Stimulated activated CD4-positive, alpha-beta T cell treated with anti-CD3 and anti-CD28 coated beads, Interleukin-2, amount 100 ng/mL, for 24 hours (primary cell): ENCODE measurements at places on chromosomes 5 and 9.

- peak; percentile 35 for DNase-seq
Observed at GRCh38 chr9:137387114-137387890, 35.7 kb downstream of the EXD3 start.

GRCh38 chr5:149474198-149474597, 77.0 kb downstream of the CSNK1A1 start:
- DNase-seq: no peak

DNA sequence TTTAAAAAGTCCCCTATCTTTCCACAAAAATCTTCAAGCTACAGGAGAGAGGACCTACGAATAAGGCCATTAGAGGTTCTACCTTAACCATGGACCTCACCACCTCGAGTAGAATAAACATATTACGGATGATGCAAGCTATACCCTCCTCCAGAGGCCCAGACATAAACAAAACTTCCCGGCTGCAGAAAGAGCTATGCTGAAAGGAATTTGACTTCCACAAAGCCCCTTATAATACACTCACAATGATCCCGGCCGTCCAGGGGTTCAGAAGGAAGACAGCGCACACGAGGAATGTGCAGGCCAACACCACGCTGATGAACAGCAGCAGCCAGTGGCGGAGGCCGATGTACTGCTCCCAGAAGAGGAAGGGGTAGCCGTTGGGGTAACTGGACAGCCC, 59.0 kb downstream of the PTCH1 start:
- DNase-seq: no peak

DNA sequence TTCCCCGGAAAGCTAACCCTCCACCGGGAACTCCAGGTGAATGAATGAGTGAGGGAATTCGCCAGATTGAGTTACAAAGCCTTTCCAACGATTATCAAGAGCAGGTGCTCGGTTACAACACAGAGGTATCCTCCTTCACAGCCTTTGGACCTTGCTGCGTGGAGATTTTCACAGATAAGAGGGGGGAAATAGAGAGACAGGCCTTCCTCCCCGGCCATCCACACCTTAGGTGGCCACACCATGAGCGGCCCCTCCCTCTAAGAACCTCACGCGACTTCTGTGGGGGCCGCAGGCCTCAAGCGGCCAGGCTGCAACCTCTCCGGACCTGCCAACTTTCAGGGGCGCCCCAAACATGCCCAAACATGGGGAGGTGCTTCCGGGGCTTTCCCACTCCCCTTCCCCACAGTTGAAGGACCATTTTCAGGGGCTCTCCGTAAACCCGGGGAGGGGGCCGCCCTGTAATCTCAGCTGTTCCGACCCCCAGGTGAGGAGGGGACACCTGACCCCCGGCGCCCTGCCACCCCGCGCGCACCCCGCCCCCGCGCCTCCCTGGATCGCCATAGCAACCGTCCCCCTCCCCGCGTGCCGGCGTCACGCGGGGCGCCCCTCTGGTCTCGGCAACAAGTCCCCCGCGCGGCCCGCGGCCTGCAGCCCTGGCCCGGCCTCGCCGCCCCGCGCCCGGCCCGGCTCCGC, 603 bp downstream of the DENND1A start:
- DNase-seq: peak; percentile 42

DNA sequence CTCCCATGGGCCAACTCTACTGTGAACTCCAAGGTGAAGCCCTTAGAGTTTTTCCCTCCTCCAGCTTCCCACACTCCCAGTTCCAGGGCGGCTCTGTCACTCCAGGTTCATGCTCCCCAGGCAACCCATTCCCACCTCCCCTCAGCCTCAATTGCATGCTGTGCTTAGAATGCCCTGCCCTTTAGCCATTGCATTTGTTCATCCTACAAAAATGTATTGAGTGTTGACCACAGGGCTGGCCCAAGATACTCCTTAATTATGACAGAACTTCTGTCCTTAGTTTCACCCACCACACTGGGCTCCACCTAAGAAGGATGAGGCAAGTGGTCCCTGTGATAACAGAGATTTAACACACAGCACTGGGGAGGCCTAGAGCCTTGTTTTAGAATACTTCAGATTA, 236.1 kb downstream of the ADAMTSL1 start:
- no peak for DNase-seq

GRCh38 chr9:131649646-131650045, 90.2 kb downstream of the RAPGEF1 start:
- DNase-seq: no peak

GRCh38 chr9:36802201-36802920, 229.7 kb downstream of the MELK start:
- no peak for DNase-seq

- no peak for DNase-seq
Observed at GRCh38 chr5:100775533-100775855, 127.6 kb downstream of the ST8SIA4 start.

DNA sequence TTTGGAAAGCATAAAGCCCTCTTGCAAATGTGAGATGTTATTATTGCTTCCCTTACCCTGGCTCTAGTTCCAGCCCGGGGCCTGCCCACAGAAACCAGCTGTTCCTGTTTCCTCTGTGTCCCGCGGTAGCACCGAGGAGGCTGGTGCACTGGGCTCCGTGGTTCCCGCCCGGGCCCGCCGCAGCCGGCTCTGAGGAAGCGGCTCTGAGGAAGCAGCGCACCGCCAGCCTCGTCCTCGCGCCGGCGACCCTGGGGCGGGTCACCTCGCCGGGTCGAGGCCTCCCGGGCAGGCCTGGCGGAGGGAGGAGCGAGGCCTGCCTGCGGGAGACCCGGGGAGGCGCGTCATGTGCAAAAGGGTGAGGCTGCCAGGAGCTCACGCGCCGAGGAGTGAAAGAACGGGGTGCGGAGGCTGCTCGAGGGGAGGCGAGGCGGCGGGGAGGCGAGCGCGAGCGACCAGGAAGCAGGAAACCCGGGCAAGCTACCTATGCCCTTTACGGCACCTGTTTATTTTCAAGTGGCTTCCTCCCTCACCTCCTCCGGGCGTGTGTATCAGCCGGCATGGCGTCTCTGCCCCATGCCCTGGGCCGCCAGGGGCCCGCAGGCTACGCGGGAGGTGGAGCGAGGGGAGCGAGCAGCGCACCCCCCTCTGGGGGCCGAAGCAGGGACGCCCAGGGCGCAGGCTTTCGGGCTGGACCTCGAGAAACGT, 61.3 kb upstream of the MEGF10 start:
- peak; percentile 56 for DNase-seq

GRCh38 chr5:164934039-164934438, 1428.6 kb downstream of the MAT2B start:
- no peak for DNase-seq

DNA sequence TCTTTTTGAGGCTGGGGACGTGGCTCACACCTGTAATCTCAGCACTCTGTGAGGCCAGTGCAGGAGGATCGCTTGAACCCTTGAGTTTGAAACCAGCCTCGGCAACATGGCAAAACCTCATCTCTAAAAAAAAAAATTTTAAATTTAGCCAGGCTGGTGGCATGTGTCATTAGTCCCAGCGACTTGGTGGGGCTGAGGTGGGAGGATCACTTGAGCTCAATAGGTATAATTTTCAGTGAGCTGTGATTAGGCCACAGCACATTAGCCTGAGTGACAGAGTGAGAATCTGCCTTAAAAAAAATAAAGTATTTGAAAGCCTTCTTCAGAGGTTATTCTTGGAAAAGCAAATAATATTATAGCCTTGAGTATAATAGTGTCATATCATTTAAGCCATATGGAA, 41.8 kb downstream of the NSD1 start:
- DNase-seq: no peak

- no peak for DNase-seq
Observed at GRCh38 chr5:171713152-171713551, 72.5 kb upstream of the SMIM23 start.

GRCh38 chr5:53246042-53246836, 136.7 kb upstream of the MOCS2 start:
- no peak for DNase-seq

- no peak for DNase-seq
Observed at GRCh38 chr5:93403141-93403928, 177.7 kb downstream of the NR2F1-AS1 start.

DNA sequence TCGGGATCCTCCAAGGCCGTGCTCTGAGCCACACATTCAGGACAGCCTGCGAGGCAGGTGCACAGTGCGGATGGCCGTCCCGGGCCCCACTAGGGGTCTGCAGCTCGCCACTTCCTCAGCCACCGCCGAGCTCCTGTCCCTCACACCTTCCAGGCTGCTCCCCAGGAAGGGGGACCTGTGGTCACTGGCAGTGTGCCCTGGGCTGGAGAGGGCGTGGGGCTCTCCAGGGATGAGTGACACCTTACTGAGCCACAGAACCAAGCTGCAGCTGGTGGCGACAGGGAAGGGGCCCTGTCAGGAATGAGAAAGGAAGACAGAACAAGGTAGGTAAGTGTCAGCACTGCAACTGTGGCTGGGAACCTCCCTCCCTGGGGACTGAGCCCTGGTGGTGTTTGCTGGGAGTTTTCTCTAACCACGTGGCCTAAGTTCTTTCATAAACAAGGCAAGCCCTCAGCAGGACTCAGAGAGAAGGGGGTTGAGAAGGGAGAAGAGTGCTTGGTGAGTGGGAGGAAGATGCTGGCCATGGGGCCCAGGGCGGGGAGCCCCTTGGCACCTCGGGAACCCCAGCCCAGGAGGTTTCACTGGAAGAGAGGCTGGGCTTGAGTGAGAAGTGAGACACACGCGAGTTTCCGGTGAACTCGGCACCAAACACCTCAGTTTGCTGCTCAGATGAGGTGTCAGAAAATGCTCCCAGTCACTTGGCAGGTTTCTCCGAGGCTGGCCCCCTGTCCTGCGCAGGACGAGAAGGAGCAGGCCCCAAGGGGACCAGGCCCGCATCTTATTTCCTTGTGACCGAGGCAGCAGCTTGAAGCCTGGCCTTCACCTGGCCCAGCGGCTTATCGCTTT, 5.2 kb downstream of the IL13 start:
- peak; percentile 55 for DNase-seq

GRCh38 chr5:99037668-99038067, 108.9 kb upstream of the CHD1 start:
- no peak for DNase-seq

GRCh38 chr5:35647128-35647527, 29.5 kb downstream of the SPEF2 start:
- DNase-seq: no peak

GRCh38 chr5:156019571-156020180, 307.3 kb upstream of the SGCD start:
- DNase-seq: no peak

- DNase-seq: no peak
Observed at GRCh38 chr9:125663127-125663526, 43.9 kb downstream of the MAPKAP1 start.

DNA sequence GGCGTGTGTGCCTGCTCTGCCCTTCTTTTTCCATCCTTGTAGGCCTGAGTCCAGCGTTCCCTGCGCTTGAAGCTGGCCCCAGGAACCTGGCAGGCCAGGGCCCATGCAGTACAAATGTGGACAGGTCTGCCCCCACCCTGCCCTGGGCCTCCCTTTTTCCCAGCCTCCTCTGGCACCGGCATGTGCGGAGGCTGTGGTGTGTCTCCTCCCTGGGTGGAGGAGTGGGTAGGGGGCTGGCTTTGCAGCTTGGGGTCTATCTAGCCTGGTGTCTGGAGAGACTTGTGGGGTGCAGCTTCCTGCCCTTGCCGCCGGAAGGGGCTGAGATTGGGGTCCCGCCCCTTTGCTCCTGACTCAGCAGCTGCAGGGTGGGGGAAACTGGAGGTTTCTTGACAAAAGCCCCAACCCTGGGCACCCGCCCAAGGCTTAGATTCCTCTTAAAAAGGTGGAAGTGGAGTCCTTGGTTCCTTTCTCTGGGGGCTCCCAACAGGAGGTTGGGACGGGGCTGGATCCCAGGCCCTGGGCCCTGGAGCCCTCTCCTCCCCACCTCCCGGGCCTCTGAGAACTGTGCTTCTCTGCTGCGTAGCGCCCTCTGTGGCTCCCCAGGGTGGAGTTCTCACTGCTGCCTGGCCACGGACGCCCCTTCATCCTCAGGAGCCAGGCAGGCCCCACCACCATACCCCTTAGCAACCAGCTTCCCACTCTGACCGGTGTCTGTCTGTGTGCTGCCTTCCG, 18.0 kb downstream of the RXRA start:
- DNase-seq: no peak

GRCh38 chr9:121622387-121623203, 28.8 kb upstream of the DAB2IP start:
- DNase-seq: no peak

DNA sequence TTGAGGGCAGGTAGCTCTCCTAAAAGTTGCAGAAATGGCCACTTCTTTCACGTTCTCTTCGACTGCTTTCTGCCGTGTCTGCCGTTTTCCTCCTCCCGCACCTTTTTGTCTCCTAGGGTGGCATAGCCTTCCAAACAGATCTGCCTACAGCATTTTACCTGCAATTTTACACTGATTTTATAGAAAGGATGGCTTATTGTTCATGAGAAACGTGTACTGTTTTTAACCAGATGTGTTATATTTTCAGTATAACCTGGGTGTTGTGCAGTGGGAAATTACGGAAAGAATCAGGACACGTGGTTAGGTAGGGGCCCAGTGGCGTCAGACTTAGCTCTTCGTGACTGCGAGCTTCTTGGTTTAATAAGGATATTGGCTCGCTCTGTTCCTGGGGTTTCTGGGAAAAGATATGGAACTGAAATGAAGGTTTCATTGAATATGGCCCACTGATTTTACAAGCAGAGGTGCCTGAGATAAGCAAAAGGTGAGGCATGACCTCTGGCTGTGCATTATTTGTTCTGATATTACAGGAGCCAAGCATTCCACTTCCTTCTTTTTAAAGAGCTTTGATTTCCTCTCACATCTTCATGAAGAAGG, 43.7 kb upstream of the PRSS3 start:
- no peak for DNase-seq

DNA sequence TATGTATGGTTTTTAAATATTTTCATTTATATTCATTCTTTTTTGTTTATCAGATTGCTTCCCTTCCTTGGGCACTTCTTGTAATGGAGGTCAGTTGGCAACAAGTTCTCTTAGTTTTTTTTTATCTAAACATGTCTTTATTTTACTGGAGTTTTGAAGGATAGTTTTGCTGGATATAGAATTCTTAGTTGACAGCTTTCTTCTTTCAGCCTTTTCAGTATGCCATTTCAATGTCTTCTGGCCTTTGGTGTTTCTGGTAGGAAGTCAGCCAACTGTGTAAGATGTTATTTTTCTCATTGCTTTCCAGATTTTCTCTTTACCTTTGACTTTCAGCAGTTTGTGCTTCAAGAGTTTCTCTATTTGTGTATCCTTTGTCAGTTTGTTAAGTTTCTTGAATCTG, 14.2 kb downstream of the SLC12A2 start:
- no peak for DNase-seq

GRCh38 chr9:117714282-117714681, 10.1 kb downstream of the TLR4 start:
- peak; percentile 1 for DNase-seq

- DNase-seq: no peak
Observed at GRCh38 chr5:40736103-40736875, 19.5 kb downstream of the TTC33 start.

- DNase-seq: no peak
Observed at GRCh38 chr5:180977852-180978251, 10.8 kb upstream of the BTNL3 start.
